ENCODE measurements at places on chromosomes 12 and 14. TPM values are rescaled to one million over a fixed set of nuclear protein-coding genes. Genes with fewer than 3 reads are reported as not detected.

The SLC8A3 gene
- total RNA-seq, result 0.40 TPM

The PMEL gene
- total RNA-seq, result 3.4 TPM

The C1QL4 gene
- not detected for total RNA-seq

- no peak overlapping the region for H3K4me3 ChIP-seq
- H3K27ac ChIP-seq, result no peak overlapping the region
- no peak for DNase-seq
- no peaks in the 10 kb centered on the region for H3K27me3 ChIP-seq
- no peaks in the 10 kb centered on the region for H3K36me3 ChIP-seq
Measured at GRCh38 chr14:97921296-97921695, 1124.1 kb downstream of the VRK1 start.

DNA sequence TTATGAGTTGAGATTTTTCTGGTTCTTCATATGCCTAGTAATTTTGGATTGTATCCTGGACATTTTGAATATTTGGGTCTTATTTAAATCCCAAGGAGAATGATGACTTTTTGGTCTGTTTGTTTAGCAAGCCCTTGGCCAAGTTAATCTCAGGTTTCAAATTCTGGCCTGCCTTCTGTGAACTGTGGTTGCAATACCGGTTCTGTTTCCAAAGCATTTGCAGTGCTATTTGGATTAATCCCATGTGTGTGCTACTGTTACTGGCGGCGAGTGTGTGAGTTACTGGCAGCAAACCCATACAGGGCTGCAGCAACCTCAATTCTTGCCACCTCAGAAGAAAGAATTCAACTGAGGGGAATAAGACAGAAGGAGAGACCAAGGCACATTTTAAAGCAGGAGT is 51.1 kb downstream of the TMEM260 start:
- H3K4me1 ChIP-seq, result no peaks in the 10 kb centered on the region
- H3K36me3 ChIP-seq, result no peaks in the 10 kb centered on the region
- no peak overlapping the region for H3K4me3 ChIP-seq

DNA sequence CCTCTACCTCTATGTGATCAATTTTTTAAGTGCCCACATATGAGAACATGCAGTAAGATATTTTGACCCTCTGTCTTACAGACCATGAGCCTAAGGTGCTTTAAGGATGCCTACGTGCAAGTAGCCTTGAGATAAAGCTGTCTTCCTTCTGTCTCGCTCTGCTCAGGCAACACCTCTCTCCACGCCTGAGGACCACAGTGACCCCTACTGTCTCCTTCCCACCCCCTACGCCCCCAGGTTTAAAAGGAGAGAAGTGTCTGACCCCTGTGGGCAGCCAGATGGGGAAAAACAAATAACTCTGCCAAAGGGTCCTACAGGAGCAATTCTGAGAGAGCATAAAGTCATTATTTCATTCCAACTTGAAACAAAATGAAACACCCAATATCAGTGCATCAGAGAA is 286.4 kb upstream of the TMEM132C start:
- no peaks in the 10 kb centered on the region for H3K27me3 ChIP-seq
- H3K4me3 ChIP-seq, result no peak overlapping the region
- H3K36me3 ChIP-seq, result no peaks in the 10 kb centered on the region
- DNase-seq, result no peak

DNA sequence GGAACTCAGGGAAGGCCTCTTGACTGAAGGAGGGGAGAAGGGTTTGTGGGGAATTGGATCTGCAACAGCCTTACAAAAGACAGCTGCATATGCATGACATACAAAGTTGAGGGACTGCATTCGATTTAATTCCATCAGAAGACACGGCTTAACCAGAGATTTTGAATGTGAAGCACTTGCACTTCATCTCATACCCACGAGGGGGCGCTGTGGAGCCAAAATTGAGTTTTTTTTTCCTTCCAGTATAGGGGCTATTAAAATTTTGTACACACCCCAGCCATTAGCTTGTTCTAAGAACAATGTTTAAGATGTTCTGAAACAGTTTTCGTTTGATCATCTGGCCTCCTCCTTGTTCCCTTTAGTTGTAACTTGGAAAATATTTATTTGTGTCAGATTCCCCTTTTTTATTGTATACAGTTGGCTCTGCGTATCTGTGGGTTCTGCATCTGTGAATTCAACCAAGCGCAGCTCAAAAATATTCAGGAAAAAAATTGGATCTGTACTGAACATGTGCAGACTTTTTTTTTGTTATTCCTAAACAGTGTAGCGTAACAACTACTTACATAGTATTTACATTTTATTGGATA is 1.6 kb downstream of the SUDS3 start:
- peaks cover 6% of the 10 kb centered on the region for H3K36me3 ChIP-seq
- H3K27me3 ChIP-seq, result no peaks in the 10 kb centered on the region
- peak; percentile 76 for DNase-seq
- peak overlapping the region; percentile 98 for H3K4me3 ChIP-seq
- no peaks in the 10 kb centered on the region for H3K4me1 ChIP-seq

DNA sequence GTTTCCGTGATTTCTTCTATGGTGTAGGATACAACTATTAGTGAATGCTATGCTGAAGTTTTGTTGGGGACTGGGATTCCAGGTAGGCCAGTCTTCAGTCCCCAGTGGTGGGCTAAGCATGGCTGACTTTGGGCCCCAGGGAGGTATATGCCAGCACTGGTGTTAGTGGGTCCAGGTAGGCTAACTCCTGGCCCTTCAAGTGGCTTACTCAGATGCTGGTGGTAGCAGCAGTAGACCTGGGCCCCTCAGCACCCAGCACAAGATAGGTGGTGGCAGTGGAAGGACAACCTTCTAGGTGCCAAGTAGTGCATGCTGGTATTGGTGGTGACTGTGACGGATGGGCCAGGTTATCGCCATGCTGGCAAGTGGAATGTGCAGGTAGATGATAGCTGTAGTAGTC is 955.1 kb downstream of the TMTC2 start:
- no peak overlapping the region for H3K4me3 ChIP-seq
- DNase-seq, result no peak
- H3K4me1 ChIP-seq, result no peaks in the 10 kb centered on the region

DNA sequence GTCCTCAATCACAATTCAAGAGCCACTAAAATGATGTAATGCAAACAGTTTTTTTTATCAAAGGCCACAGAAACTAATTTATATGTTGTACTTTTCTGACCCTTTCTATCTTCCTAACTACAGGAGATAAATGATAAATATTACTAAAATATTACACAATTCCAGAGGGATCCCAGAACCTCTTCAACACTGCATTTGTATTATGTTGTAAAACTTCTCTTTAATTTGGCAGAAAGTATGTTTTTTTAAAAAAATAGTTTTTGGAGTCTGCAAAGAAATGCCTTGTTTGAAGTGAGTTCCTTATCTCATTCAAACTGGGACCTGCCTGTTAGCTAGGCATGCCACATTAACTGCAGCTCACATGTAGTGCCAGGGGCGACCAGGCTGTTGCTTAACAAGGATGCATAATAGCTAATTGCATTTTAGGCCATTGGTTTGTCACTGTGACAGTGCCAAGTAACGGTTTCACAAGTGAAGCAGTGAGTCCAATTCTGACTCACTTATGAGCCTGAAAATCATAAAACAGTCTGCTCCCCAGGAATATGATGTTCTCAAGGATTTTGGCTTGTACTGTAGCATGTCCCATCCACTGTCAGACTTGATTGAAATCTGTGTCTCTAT is 266.9 kb downstream of the KTN1 start:
- H3K36me3 ChIP-seq, result no peaks in the 10 kb centered on the region
- H3K27me3 ChIP-seq, result no peaks in the 10 kb centered on the region
- no peak for DNase-seq
- H3K4me1 ChIP-seq, result no peaks in the 10 kb centered on the region
- H3K4me3 ChIP-seq, result no peak overlapping the region

- peak overlapping the region; percentile 57 for H3K27ac ChIP-seq
- peaks cover 6% of the 10 kb centered on the region for H3K4me1 ChIP-seq
- H3K36me3 ChIP-seq, result no peaks in the 10 kb centered on the region
- peak; percentile 62 for DNase-seq
- H3K4me3 ChIP-seq, result peak overlapping the region; percentile 97
- H3K27me3 ChIP-seq, result no peaks in the 10 kb centered on the region
Measured at GRCh38 chr14:100305324-100306100, 732 bp downstream of the SLC25A29 start.

GRCh38 chr14:44778604-44779003 is 183.1 kb downstream of the KLHL28 start:
- no peaks in the 10 kb centered on the region for H3K4me1 ChIP-seq
- H3K27me3 ChIP-seq, result no peaks in the 10 kb centered on the region
- DNase-seq, result no peak
- H3K4me3 ChIP-seq, result no peak overlapping the region
- H3K36me3 ChIP-seq, result no peaks in the 10 kb centered on the region

Measured in colonic mucosa (tissue), 4 donors.